ENCODE measurements at places on chromosomes 7 and 10. TPM values are rescaled to one million over a fixed set of nuclear protein-coding genes. Genes with fewer than 3 reads are reported as not detected.

DNA sequence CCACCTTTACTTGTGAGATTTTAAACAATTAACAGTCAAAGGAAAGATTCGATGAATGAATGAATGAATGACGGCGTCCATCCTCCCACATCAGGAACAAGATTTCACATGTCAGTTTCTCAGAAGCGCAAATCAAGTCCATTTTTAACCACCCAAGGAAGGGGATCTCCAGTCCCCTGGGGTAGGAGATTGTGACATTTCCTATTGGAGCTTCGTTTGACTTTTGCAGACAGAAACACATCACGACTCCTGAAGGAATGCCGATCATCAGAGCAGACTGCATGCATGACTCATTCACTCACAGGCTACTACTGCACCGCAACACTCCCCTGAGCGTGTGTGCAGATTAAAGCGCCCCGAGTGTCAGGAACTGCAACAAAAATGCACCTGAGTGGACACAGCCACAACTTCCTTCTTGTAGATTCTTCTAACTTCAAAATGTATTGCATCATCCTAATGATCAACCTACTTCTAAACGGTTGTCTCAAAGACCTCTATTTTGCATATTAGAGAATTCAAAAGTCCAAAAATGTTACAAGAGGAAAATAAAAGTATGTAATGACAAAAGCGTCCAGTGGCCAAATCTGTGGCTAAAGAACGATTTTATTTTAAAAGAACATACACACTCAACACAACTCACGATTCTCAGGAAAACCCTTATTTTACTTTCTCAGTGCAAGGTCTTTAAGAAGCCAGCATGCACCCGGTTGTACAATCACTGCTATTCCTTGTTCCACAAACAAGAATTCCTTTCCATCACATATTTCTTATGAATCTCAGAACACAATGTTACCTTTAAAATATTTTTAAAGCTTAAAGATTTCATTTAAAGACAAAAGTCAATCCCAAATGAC, 172.6 kb downstream of the FAM107B start:
- H3K4me1 ChIP-seq, result peaks cover 41% of the 10 kb centered on the region
- peak; percentile 41 for DNase-seq
- H3K27ac ChIP-seq, result peak overlapping the region; percentile 93

- H3K27ac ChIP-seq, result no peak overlapping the region
- peaks cover 80% of the 10 kb centered on the region for H3K4me1 ChIP-seq
- no peak overlapping the region for H3K4me3 ChIP-seq
- DNase-seq, result no peak
Observed at GRCh38 chr7:155665957-155666287, 21.5 kb downstream of the RBM33 start.

DNA sequence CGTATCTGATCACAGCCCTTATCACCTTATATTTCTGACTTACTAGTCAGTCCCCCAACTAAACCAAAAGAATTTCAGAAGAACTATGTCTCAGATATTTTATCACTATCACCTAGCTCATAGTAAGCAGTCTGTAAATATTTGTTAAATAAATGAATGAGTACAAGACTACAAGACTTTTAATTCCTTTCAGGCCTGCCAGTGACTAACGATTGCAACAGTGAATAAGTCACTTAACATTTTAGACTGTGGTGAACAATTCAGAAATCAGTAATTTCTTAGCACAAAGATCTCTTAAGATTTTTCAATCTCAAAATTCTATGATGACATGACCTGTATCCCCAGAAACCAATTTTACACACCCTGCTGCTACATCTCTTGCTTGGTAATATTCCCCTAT, 162.2 kb downstream of the IMMP2L start:
- H3K36me3 ChIP-seq, result peaks cover 5% of the 10 kb centered on the region
- no peaks in the 10 kb centered on the region for H3K4me1 ChIP-seq
- H3K27ac ChIP-seq, result no peak overlapping the region
- DNase-seq, result no peak

GRCh38 chr7:148884299-148885022, 370 bp upstream of the EZH2 start:
- H3K36me3 ChIP-seq, result no peaks in the 10 kb centered on the region
- no peaks in the 10 kb centered on the region for H3K27me3 ChIP-seq
- H3K4me3 ChIP-seq, result peak overlapping the region; percentile 94
- H3K4me1 ChIP-seq, result peaks cover 25% of the 10 kb centered on the region
- H3K27ac ChIP-seq, result peak overlapping the region; percentile 94

DNA sequence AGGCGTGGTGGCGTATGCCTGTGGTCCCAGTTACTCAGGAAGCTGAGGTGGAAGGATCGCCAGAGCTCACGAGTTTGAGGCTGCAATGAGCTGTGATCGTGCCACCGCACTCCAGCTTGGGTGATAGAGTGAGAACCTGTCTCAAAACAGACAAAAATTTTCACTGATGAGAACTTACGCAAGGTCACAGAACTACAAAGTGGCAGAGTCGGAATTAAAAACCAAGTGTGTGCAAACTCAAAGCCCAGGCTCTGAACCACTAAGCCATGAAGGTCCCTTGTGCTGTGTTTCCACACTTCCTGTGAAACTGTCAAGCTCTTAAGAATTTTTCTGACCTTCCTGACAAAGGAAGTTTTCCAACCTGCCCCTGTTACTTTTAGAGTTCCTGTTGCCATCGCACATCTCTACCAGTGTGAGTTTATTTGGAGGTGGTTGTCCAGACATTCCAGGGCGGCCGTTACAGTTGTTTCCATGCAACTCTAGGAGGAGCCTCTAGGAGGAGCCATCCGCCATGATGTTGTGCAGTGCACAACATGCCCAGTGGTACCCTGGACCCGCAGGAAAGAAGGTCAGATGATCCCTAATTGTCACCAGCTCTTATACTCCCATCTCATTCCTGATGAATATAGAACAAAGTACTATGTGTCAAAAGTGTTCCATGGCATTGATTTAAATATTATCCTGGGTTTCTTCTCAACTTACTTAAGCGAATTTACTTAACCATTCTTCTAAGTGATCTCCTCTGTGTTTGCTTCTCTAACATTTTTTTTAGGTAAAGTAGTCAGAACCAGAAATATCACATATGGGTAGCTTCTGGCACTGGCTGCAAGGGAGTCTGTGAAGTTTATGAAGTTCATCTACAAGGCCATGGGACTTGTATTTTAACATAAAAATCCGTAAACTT, 49.0 kb upstream of the LYZL1 start:
- no peak for DNase-seq
- no peaks in the 10 kb centered on the region for H3K36me3 ChIP-seq
- no peak overlapping the region for H3K27ac ChIP-seq
- H3K4me1 ChIP-seq, result no peaks in the 10 kb centered on the region

- H3K4me3 ChIP-seq, result no peak overlapping the region
- no peak for DNase-seq
- peaks cover 2% of the 10 kb centered on the region for H3K27me3 ChIP-seq
- peaks cover 17% of the 10 kb centered on the region for H3K4me1 ChIP-seq
- peaks cover 15% of the 10 kb centered on the region for H3K36me3 ChIP-seq
Observed at GRCh38 chr7:41879403-41879802, 176.5 kb upstream of the INHBA start.

DNA sequence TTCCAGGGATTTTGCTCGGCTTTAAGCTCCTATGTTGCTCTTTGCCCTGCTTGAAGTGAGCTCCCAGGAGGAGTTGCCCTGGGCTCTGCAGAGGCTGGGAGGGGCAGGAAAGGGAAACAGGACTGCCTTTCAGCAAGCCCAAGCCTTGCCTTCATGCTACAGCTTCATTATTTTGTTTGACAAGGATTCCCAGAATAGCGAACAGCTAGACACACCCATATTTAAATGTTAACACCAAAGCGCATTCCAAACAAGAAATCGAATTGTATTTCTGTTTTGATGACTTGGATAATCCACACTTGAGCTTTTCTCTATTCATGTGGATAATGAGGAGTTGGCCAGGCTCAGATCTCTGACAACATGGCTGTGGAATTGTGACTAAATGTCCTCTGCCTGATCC, 6.3 kb downstream of the KIAA1217 start:
- DNase-seq, result no peak
- no peaks in the 10 kb centered on the region for H3K4me1 ChIP-seq
- no peaks in the 10 kb centered on the region for H3K36me3 ChIP-seq

GRCh38 chr7:157514746-157515145, 177.9 kb downstream of the DNAJB6 start:
- no peaks in the 10 kb centered on the region for H3K36me3 ChIP-seq
- no peak overlapping the region for H3K4me3 ChIP-seq
- no peak for DNase-seq
- no peaks in the 10 kb centered on the region for H3K4me1 ChIP-seq

DNA sequence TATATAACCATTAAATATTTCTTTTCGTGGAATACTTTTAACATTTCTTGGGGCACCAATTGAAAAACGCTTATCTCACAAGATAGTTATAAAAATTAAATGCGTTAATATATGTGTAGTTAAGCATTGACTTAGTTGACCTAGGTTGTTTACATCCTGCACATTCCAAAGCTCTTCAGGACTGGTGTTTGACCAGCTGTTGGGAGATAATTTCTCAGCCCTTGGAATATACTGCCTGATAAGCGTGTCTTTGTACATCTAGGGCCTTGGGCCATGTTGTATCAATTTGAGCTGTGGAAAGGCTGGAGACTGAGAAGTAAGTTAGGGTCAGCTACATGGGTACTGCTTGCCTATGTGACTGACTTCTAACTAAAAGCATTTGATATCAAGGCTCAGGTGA, 90.0 kb upstream of the AOAH start:
- H3K4me3 ChIP-seq, result no peak overlapping the region
- peaks cover 4% of the 10 kb centered on the region for H3K4me1 ChIP-seq
- H3K27ac ChIP-seq, result no peak overlapping the region
- DNase-seq, result no peak

Gene ERCC6
- 49.8 TPM for total RNA-seq

Gene AGMO
- not detected for total RNA-seq

Gene KLF14
- not detected for total RNA-seq

All from naive thymus-derived CD8-positive, alpha-beta T cell (primary cell).